Activated naive CD8-positive, alpha-beta T cell treated with anti-CD3 and anti-CD28 coated beads, Interleukin-2, amount 10 ng/mL, durations not matched to agents 7 days and 5 days (primary cell): ENCODE measurements at places on chromosomes 4 and X. TPM values are rescaled to one million over a fixed set of nuclear protein-coding genes. Genes with fewer than 3 reads are reported as not detected.

- no peaks in the 10 kb centered on the region for H3K27me3 ChIP-seq
- H3K27ac ChIP-seq, result peak overlapping the region; percentile 93
- peaks cover 9% of the 10 kb centered on the region for H3K4me1 ChIP-seq
- H3K4me3 ChIP-seq, result peak overlapping the region; percentile 94
- no peaks in the 10 kb centered on the region for H3K36me3 ChIP-seq
These were observed 59.2 kb upstream of the ZC4H2 start for GRCh38 chrX:65035446-65035770.

- no peaks in the 10 kb centered on the region for H3K36me3 ChIP-seq
- no peak overlapping the region for H3K27ac ChIP-seq
- no peaks in the 10 kb centered on the region for H3K4me1 ChIP-seq
- H3K27me3 ChIP-seq, result peaks cover 6% of the 10 kb centered on the region
- no peak for DNase-seq
- H3K4me3 ChIP-seq, result no peak overlapping the region
These were observed 100.2 kb upstream of the OTUD4 start for GRCh38 chr4:145280541-145280940.

GRCh38 chrX:38095971-38096529 lies 89.7 kb downstream of the SYTL5 start:
- H3K4me1 ChIP-seq, result no peaks in the 10 kb centered on the region
- no peak for DNase-seq
- no peak overlapping the region for H3K4me3 ChIP-seq

DNA sequence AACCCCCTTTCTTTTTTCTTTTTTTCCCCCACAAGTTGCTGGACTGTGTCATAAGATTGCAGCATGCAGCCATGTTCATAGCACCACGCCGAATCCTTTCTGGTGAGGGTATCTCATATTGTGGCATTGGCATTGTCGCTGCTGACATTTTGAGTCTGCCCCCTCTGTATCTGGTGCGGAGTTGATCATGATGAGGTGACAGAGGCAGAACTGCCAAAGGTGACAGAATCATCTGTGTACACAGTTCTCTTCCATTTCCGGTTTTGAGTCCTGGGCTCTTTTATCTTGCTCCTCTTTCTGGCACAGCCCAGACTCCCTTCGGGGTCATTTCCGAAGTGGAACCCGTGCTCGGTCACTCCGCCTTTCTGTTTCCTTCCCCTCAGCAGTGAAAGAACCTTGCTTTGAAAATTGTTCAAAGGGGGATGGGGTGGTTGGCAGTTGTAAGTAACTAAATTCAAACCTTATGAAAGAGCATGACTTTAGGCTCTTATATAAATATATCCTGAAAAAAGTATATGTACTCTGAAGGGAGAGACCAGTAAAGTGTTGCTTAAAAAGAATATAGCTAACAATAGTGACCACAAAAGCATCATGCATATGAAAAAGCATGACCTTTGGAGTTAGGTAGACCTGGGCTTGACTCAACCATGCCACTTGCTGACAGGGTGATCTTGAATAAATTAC lies 55.0 kb upstream of the BMP2K start:
- peak overlapping the region; percentile 81 for H3K27ac ChIP-seq
- no peaks in the 10 kb centered on the region for H3K36me3 ChIP-seq
- H3K27me3 ChIP-seq, result no peaks in the 10 kb centered on the region
- peak; percentile 42 for DNase-seq

DNA sequence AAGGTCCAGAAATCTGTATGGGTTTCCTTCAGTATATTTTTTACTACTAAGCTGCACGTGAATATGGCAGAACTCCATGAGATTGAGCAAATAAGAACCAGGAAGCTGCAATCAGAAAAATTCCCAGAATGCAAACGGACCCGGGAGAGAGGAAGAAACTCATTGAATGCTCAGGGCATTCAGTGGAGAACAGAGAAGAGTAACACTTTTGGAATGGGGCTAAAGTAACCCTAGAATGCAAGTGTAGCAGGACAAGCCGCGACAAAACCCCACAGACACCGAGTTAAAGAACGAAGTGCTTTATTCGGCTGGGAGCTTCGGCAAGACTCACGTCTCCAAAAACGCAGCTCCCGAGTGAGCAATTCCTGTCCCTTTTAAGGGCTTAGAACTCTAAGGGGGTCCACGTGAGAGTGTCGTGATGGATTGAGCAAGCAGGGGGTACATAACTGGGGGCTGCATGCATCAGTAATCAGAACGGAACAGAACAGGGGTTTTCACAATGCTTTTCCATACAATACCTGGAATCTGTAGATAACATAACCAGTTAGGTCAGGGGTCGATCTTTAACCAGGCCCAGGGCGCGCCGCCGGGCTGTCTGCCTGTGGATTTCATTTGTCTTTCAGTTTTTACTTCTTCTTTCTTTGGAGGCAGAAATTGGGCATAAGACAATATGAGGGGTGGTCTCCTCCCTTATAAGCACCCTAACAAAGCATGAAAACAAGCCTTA lies 56.4 kb downstream of the RAB28 start:
- DNase-seq, result no peak
- H3K27ac ChIP-seq, result no peak overlapping the region
- peaks cover 27% of the 10 kb centered on the region for H3K36me3 ChIP-seq
- H3K4me1 ChIP-seq, result no peaks in the 10 kb centered on the region
- no peak overlapping the region for H3K4me3 ChIP-seq

The RPS6KA6 gene
- total RNA-seq, result not detected

The GPRIN3 gene
- total RNA-seq, result 23.9 TPM
